ENCODE measurements at places on chromosomes 16 and 17.

DNA sequence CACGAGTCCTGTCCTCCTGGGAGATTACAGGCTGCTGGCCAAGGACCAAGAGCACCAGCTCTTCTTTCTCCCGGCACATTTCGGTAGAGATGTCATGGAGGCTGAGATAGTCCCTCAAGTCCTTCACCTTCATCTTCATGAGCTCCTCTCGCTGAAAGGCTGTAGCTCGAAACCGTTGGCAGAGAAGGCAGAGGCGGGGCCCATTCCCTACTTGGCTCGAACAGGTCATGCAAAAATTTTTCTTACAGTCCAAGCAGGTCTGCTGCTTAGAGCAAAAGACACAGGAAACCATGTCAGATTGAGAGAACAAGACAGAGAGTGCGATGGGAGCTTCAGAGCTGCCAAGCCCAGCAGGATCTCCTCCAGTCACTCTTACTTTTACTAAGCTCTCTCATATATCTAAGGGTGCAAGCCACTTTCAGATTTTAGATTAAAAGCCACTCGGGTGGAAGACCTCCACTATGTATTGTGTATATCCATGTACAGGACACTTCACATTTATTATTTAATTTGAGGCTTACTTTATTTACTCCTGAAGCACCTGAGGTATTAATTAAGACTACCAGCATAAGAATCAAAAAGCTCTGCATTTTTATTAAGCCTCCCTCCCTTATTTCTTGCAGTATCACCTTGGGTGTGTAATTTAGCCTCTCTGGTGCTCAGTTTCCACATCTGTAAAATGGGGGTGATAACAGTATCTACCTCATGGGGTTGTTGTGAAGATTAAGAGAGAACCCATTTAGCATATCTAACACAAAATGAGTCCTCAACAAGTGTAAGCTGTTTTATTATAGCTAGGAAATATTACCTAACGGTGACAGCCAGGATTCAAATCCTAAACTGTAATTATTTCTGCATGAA, 41.4 kb downstream of the LIG3 start:
- no peak for DNase-seq
- H3K27ac ChIP-seq: peak overlapping the region; percentile 95
- H3K27me3 ChIP-seq: no peaks in the 10 kb centered on the region
- H3K4me1 ChIP-seq: peaks cover 24% of the 10 kb centered on the region

DNA sequence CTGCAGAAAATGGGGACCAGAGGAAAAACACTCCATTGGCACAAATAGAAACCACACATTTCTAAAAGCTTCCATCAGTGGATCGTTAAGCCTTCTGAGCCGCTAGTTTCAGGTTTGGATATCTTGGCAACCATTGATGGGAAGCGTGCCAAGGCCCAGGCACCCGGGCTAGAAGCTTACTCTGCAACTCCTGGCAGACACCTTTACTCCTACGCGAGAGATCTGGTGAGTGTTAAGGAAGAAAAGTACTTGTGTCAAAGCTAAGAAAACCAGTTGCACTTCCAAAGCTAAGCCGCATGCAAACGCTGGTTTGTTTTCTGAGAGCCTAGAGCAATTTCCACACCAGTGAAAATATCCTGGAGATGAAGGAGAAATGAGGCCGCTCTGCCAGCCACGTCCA, 472.4 kb downstream of the PMP22 start:
- no peaks in the 10 kb centered on the region for H3K36me3 ChIP-seq
- peaks cover 9% of the 10 kb centered on the region for H3K27me3 ChIP-seq
- no peak for DNase-seq
- H3K4me1 ChIP-seq: no peaks in the 10 kb centered on the region
- H3K4me3 ChIP-seq: no peak overlapping the region
- no peak overlapping the region for H3K27ac ChIP-seq

DNA sequence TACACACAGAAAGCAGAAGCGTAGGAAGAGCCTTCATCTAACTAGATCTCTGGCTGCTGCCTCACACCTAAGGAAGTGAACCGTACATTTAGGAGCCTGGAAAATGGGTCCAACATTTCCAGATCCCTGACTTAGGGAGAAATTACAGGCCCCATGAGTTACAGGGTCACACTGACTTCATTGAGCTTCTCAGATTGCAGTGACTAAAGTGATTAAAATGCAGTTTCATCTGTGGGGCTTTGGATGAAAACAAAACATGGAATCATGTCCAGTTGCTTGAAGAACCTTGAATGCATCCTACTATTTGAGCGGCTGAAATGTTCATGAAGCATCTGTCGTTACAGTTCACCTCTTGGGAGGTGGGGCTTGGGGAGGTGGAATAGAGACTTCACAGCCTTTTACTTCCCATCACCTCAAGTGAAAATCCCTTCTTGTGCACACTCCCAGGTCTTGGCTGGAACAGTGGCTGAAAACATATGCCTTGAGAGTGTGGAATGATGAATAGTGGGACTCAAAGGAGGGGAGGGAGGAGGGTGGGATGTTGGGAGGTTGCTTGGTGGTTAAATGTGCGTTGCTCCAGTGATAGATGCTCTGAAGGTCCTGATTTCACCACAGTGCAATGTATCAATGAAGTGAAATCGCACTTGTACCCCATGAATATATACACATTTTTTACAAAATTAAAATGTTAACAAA, 19.7 kb downstream of the TEKT3 start:
- no peak for DNase-seq
- H3K4me1 ChIP-seq: no peaks in the 10 kb centered on the region
- H3K4me3 ChIP-seq: no peak overlapping the region
- no peak overlapping the region for H3K27ac ChIP-seq
- peaks cover 4% of the 10 kb centered on the region for H3K27me3 ChIP-seq

DNA sequence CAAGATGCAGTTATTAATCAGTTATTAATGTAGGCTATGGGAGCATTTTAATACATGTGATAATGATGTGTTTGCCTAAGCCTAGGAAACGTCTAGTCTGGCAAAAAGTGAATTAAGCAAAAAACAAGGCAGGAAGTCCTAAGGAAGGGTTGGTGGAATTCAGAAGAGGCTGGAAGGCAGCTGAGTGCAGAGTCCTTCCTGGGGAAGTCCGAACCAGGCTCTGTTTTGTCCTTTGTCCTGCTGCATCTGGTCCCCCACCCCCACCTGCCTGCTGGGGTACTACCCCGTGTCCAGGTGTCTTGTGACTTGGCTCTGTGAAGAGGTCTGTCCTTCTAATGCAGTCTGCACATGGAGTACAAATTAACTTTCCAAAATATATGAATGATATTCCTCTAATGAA, 1.5 kb upstream of the MYH10 start:
- H3K36me3 ChIP-seq: no peaks in the 10 kb centered on the region
- peaks cover 19% of the 10 kb centered on the region for H3K4me1 ChIP-seq
- no peak overlapping the region for H3K4me3 ChIP-seq
- H3K27me3 ChIP-seq: peaks cover 3% of the 10 kb centered on the region
- no peak for DNase-seq

DNA sequence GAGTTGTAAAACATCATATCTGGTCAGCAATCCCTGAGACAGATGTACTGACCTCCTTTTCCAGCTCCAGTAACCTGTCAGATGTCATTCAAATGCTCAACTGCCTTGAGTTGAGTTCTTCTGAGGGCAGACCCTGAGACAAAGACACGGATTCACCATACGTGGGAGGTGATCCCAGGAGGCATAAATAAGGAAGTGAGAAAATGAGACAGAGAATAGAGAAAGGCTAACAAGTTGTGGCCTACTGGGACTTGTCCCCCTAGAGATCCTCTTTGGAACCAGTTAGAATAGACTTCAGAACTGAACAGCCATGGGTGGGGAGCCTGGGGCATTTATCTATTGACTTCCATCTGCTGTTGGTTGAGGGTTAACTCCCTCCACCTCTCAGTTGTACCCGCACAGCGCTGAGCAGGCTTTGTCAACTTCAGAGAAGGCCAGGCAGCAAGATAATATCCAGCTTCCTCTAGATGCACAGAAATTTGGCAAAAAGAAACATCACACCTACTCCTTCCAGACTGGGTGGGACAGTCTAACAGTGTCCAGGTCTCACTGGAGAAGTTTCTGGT, 123.0 kb upstream of the DYNLRB2 start:
- H3K4me1 ChIP-seq: no peaks in the 10 kb centered on the region
- no peak overlapping the region for H3K4me3 ChIP-seq
- no peaks in the 10 kb centered on the region for H3K36me3 ChIP-seq
- no peaks in the 10 kb centered on the region for H3K27me3 ChIP-seq
- no peak overlapping the region for H3K27ac ChIP-seq

- H3K27me3 ChIP-seq: no peaks in the 10 kb centered on the region
- no peak overlapping the region for H3K4me3 ChIP-seq
- H3K36me3 ChIP-seq: no peaks in the 10 kb centered on the region
Measured at GRCh38 chr17:55607731-55608341, 96.6 kb upstream of the SMIM36 start.

DNA sequence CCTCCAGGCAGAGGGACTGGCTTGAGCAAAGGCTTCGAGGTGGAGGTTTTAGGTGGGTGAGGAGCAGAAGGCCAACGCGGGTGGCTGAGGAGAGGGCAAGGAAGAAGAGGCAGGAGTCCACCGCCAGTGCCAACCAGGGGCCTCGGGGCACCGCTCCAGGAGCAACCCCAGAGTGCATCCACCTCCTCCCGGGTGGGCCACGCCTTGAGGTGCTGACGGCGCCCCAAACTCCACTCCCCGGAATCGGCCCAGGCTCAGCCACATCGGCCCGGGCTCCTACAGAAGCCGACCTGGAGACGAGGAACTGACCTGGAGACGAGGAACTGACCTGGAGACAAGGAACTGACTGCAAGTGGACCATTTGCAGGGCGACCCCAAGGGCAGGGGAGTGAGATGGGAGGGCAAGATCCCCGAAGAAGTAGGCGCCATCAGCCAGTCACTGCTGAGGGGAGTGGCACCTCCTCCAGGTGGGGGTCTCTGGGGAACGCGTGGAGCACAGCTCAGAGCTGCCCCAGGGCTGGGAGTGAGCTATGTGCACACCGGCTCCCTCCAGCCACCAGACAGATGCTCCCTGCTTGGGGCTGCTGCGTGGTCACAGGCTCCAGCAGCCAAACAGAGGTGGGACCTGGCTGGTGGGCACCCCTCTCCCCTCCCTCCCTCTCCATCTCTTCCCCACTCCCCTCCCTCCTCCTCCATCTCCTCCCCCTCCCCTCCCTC, 29.2 kb upstream of the CBFA2T3 start:
- no peaks in the 10 kb centered on the region for H3K36me3 ChIP-seq
- H3K4me3 ChIP-seq: no peak overlapping the region
- H3K4me1 ChIP-seq: no peaks in the 10 kb centered on the region
- no peak overlapping the region for H3K27ac ChIP-seq
- DNase-seq: no peak

DNA sequence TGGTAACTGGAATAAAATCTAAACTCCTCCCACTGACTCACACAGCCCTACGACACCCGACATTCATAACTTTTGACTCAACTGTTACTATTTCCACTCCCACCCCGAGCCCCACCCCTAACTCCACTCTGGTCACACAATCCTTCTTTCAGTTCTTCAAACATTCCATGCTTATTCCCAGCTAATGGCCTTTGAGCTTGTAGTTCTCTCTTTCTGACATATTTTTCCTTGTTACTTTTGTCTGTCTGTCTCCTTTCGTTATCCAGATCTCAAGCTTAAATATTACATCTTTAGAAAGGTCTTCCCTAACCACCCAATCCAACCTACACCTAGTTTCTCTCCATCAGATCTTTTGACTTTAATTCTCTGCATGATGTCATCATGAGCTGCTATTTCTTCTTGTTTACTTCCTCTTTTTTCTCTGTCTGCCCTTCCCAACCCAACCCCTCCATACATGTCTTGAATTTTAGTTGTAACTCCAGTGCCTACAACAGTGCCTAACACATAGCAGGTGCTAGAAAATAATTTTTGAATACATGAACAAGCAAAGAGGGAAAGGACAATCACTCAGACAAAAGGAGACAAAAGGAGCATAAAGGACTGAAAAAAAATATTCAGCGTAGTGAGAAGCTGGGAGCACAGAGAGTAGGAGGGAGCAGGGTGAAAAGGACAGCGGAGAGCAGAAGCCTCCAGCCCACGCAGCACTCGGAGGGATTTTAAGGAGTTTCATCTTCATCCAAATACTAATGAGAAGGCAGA, 65.2 kb upstream of the SMIM36 start:
- peak overlapping the region; percentile 75 for H3K27ac ChIP-seq
- H3K4me3 ChIP-seq: peak overlapping the region; percentile 35
- no peaks in the 10 kb centered on the region for H3K36me3 ChIP-seq
- DNase-seq: no peak

- peaks cover 63% of the 10 kb centered on the region for H3K27me3 ChIP-seq
- H3K36me3 ChIP-seq: no peaks in the 10 kb centered on the region
- H3K27ac ChIP-seq: no peak overlapping the region
Measured at GRCh38 chr16:51151961-51152663, 1.0 kb upstream of the SALL1 start.

DNA sequence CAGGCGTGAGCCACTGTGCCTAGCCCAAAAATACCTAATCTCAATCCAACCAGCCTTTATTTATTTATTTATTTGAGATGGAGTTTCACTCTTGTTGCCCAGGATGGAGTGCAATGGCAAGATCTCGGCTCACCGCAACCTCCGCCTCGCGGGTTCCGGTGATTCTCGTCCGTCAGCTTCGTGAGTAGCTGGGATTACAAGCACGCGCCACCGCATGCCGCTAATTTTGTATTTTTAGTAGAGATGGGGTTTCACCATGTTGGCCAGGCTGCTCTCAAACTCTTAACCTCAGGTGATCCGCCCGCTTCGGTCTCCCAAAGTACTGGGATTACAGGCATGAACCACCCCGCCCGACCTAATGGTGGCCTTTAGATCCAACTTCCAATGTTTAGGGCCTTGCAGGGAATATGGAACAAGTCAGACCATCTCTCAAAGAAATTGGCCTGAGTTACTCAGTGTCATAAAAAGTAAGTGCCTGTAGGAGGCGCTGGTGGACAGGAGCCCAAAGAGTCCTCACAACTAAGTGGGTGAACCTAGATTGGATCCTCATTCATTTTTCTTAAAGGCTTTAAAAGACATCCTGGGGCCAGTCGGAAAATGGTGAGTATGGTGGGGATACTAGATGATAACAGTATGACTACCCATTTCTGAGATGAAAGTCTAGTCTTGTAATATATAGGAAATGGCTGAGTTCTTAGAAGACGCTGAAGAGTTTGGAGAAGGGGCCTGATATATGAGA, 4.6 kb downstream of the ZSCAN10 start:
- H3K4me3 ChIP-seq: no peak overlapping the region
- peak; percentile 51 for DNase-seq
- H3K4me1 ChIP-seq: peaks cover 3% of the 10 kb centered on the region
- no peaks in the 10 kb centered on the region for H3K36me3 ChIP-seq
- no peaks in the 10 kb centered on the region for H3K27me3 ChIP-seq
- H3K27ac ChIP-seq: no peak overlapping the region

DNA sequence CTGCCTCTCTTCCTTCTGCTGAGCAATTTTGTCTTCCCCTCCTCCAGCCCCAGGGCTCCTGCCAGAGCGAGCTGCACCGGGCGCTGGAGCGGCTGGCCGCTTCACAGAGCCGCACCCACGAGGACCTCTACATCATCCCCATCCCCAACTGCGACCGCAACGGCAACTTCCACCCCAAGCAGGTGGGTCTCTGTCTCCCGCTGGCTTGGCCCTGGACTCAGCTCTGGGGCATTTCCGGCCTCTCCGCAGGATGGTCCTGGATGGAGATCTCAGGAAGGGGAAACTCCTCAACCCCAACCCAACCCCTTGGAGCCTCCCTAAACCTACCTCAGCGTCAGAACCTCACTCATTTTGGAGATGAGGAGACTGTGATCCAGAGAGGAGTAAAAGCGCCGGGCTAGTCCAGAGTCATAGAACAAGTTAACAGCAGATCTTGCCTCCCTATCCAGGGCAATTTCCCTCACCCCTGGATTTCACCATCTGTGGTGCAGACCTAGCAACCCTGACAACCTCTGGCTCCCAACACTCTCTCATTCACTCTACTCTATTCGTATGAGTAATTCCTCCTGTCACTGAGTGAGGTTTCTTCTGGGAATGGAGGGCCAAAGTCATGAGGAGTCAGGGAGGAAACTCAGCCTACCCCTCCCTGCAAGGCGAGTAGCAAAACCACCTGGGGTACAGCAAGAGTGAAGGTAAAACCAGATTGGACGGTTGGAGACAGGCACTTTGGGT, 10.8 kb downstream of the IGFBP4 start:
- no peaks in the 10 kb centered on the region for H3K4me1 ChIP-seq
- no peaks in the 10 kb centered on the region for H3K27me3 ChIP-seq
- H3K36me3 ChIP-seq: no peaks in the 10 kb centered on the region
- no peak for DNase-seq

Data from T-cell (primary cell).